ENCODE measurements at places on chromosomes 16 and 17.

GRCh38 chr17:39271546-39271945 lies 45.8 kb upstream of the STAC2 start:
- DNase-seq: no peak

DNA sequence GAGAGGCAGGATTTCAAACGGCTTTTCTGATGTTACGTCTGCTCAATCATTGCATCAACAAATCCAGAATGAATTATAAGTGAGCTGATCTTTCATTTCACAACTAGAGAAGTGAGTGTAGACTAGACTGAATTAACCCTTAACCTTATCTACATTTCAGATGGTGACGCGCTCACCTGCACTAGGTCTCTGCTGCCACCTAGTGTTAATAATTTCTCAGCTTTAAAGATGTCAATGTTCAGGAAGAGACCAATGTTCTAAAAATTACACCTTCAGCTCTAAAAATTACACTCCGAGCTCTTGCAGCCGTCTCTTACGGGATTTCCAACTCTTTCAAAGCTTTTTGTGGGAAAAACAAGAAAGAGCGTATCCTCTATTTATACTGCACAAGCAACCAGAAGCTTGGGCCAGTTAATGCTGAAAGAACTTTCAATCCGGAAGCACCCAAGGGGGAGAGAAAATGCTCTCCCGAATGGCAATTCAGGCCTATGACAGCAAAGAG lies 88.2 kb upstream of the FA2H start:
- DNase-seq: no peak

GRCh38 chr17:55693254-55694216 lies 29.1 kb downstream of the TMEM100 start:
- no peak for DNase-seq

DNA sequence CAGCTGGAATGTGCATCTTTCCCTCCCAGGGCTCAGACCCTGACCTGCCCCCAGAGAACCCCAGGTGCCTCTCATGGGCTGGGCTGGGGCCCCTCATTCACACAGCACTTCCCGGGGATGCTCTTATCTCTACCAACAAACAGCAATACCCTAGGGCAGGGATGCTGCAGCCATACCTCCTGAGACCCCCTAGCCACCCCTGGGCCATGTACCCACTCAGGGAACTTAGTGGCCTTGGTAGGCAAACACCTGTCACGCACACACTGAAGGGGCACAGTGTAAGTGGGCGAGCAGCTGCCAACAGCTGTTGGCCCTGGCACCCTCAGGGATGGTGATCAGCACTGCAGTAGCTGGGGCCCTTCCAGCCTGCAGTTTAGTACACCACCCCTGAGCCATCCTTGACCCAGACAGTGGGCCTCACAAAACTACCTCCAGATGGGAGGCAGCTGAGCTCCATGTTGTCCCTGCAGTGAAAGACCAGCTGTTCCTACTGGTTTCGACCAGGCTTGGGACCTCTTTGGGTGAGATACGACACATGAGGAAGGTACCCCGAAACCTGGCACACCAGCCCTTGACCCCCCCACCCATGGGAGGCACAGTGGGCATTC lies 1723.6 kb downstream of the TP53TG3F start:
- no peak for DNase-seq

GRCh38 chr16:50640391-50640790 lies 40.7 kb downstream of the SNX20 start:
- DNase-seq: no peak

GRCh38 chr17:77281122-77281903 lies 140.5 kb downstream of the SEC14L1 start:
- DNase-seq: peak; percentile 30

GRCh38 chr17:55742272-55743102 lies 8.4 kb upstream of the PCTP start:
- DNase-seq: no peak

DNA sequence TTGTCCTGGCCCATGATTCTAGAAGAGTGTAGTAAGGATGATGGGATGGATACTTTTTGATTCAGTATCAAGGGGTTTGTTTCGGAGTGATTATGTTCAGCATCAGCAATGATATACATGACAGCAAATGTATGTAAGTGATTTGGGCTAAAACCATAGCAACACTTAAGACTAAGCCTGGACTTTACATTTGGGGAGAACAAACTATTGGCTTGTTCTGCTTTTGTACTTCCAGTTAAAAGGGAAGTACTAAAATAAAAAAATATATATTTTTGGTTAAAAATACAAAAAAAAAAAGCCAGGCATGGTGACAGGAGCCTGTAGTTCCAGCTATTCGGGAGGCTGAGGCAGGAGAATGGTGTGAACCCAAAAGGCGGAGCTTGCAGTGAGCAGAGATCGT lies 20.5 kb upstream of the DHX8 start:
- DNase-seq: no peak

DNA sequence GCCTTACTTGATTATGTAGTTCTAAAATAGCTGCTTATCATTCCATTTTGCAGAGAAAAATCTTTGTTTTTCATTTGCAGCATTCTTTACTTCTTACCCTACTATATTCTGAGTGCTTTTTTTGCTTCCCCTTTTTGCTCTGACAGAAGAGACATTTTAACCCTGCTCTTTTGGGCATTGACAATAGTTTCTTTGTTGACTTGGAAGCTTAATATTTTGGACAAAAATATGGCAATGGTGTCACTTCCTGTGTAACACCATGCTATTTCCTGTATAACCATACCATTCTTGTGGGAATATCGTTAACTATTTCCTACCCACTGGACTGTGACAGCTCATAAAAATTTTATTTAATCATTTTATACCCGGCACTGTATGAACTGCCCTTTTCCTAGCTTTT lies 747.1 kb downstream of the CDH8 start:
- no peak for DNase-seq

DNA sequence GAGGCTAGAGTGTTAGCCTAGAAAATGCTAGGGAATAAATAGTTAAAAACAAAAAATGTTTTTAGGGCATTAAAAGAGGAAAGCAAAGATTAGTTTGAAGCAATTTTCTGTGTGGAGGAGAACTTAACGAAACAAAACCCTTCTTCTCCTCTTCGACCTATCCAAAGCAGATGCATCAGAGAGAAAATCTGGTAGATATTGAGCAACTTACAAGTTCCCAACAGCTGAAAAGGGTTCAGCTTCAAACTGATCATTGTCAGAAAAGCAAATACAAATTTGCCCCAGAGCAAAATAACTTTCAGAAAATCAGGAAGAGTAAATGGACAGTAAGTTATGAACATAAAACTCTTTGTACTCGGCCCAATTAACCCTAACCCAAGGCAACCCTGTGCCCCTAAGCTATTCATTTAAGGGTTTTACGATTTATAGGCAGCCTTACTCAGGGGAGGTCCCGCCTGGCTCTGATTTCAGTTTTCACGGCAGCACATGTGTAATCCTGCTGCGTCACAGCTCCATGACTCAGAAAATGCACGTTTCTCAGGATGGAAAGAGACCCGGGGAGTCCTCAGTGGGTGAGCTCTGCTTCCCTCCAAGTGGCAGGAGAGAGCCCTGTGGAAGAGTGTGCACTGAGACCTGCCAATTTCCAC lies 405.7 kb upstream of the SALL1 start:
- DNase-seq: no peak

- no peak for DNase-seq
These were observed 44.7 kb downstream of the CDH11 start for GRCh38 chr16:65077181-65077580.

- DNase-seq: no peak
These were observed 2.8 kb downstream of the USP22 start for GRCh38 chr17:21039839-21040575.

- peak; percentile 51 for DNase-seq
These were observed 19.1 kb downstream of the OSBPL7 start for GRCh38 chr17:47802341-47803022.

- no peak for DNase-seq
These were observed 1.7 kb upstream of the AARS1 start for GRCh38 chr16:70290949-70291519.

GRCh38 chr17:81280571-81280970 lies 14.5 kb downstream of the SLC38A10 start:
- no peak for DNase-seq

DNA sequence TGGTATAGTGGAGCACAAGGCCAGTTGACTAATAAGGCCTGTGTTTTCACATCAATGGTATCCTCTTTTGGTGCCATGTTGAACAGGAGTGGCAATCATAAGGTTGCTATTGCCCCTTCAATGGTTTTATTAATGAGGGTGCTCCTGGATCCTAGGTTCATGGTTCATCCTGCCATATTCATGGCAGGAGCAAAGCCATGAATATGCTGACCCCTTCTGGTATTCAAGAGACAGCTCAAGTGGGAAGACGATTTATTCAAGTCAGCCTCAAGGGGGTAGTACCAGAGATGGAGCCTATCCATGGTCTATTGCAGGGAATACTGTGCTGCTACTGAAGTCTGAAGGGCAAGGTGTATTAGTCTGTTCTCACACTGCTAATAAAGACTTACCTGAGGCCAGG lies 2.6 kb downstream of the ABCA9 start:
- no peak for DNase-seq

DNA sequence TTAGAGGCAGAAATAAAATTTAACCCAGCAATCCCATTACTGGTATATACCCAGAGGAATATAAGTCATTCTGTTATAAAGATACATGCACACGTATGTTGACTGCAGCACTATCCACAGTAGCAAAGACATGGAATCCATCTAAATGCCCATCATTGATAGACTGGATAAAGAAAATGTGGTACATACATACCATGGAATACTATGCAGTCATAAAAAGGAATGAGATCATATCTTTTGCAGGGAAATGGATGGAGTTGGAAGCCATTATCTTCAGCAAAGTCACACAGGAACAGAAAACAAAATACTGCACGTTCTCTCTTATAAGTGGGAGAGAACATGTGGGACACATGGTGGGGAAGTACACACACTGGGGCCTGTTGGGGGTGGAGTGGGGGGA lies 23.1 kb downstream of the SSH2 start:
- no peak for DNase-seq

- DNase-seq: no peak
These were observed 8.1 kb upstream of the ZFPM1 start for GRCh38 chr16:88444826-88445582.

- no peak for DNase-seq
These were observed 35.7 kb downstream of the NLRC5 start for GRCh38 chr16:57024894-57025680.

- no peak for DNase-seq
These were observed 13.5 kb downstream of the ITGB4 start for GRCh38 chr17:75734674-75735294.

- no peak for DNase-seq
These were observed 188.6 kb downstream of the NTN1 start for GRCh38 chr17:9209781-9210370.

- no peak for DNase-seq
These were observed 286.7 kb downstream of the SEC14L1 start for GRCh38 chr17:77427391-77427991.

DNA sequence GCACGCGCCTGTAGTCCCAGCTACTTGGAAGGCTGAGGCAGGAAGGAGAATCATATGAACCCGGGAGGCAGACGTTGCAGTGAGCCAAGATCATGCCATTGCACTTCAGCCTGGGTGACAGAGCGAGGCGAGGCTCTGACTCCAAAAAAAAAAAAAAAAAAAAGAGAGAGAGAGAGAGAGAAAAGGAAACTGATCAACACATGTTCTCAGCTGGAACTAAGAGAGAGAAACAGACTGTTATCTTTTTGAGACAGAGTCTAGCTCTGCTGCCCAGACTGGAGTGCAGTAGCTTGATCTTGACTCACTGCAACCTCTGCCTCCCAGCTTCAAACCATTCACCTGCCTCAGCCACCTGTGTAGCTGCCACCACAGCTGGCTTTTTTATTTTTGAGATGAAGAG lies 60.4 kb downstream of the STH start:
- DNase-seq: no peak

- DNase-seq: no peak
These were observed 122.0 kb downstream of the METRNL start for GRCh38 chr17:83201206-83202001.

- DNase-seq: no peak
These were observed 204.6 kb downstream of the STX8 start for GRCh38 chr17:9371019-9371418.

- DNase-seq: no peak
These were observed 579.3 kb upstream of the CDH8 start for GRCh38 chr16:62615526-62615925.

DNA sequence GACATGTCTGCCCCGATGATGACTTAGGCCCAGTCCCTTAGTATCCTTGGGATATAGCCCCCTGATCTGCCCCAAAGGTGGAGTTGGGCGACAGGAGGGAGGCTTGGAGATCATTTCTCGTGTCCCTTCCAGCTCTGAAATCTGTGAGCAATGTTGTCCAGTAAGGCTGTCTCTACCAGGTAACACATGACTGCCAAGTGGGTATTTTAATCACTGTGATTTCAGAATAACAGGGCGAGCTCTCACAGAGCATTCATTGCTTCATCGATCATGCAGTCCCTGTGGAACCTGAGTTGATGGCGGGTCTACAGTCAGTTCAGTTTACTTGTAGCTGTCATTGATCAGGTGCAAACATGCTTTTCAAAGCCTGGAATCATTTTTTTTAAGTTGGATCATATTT lies 39.2 kb downstream of the KSR1 start:
- DNase-seq: no peak

DNA sequence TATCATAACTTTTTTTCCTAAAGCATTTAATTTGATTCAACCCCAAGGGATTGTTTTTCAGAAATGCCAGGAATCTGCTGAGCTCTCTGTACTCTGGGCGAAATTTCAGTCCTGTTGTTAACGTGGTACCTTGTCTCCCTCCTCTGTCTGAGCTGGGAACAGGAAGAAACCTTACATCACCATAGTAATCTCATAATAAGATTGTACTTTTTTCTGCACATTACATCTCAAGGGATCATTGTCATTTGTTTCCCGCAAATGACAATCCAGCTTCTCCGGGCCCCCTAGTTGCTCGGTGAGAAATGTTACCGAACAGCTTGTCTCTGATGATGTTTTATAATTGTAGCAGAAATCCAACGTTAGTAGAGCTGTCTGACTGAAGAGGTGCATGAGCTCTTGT lies 152.7 kb upstream of the ERCC4 start:
- DNase-seq: no peak

- peak; percentile 73 for DNase-seq
These were observed 37.2 kb downstream of the IRF8 start for GRCh38 chr16:85935974-85936760.

DNA sequence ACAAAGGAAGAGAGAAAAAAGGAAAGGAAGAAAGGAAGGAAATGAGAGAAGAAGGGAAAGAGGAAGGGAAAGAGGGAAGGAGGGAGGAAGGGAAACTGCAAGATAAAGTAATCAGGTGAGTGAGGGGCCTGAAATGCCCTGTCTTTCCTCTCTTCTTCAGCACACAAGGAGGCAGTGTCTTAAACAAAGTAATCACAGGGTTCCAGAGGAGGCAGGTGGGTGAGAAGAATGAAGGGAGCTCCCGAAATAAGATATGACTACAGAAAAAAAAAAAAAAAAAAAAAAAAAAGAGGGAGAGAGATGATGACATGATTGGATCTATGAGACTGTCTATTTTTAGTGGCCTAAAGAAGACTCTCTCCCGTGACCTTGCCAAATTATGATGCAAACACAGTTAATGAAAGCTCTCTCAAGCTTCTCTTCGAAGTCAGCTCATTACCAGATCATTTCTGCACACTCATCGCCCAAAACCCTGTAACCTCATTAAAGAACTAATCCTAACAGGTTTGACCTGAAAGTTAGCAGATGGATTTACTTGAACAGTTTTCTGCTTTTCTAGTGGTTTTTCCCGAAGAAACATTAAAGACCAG lies 53.6 kb downstream of the CDH11 start:
- DNase-seq: no peak
